Activated naive CD8-positive, alpha-beta T cell treated with anti-CD3 and anti-CD28 coated beads, Interleukin-2, amount 10 ng/mL, durations not matched to agents 7 days and 5 days (primary cell): ENCODE measurements at places on chromosomes 7 and 10.

DNA sequence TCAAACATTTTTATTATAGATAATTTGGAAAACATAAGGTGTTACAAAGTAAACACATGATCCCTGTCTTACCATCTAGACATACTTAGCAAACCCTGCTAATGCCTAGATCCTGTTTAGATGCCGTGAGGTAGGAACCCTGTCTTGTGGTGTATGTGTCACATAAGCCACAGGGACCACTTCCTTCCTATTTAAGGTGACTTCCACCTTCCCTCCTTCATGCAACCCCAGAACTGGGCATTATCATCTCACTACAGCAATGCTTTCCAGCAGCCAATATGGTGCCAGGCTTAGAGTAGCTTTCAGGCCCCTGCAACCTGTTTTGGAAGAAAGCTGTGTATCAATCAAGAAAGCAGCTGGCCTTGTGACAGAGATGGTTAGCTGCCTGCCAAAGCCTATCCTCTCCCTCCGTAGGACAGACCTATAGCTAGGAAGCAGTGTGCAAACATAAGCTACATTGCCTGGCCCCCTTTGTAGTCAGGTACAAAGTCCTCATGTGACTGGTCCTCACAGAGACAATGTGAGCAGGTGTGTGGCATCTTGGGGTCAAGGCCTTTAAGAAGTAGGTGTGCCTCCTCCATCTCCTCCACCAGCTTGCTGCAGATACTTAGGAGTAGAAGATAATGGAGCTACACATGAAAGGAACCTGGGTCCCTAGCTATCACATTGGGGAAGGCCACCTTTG is 146.8 kb downstream of the SPAG6 start:
- peak; percentile 46 for DNase-seq

- no peak for DNase-seq
Measured at GRCh38 chr10:126902157-126902556, 3.1 kb upstream of the DOCK1 start.

- no peak for DNase-seq
Measured at GRCh38 chr7:127392182-127392565, 334 bp downstream of the ZNF800 start.

DNA sequence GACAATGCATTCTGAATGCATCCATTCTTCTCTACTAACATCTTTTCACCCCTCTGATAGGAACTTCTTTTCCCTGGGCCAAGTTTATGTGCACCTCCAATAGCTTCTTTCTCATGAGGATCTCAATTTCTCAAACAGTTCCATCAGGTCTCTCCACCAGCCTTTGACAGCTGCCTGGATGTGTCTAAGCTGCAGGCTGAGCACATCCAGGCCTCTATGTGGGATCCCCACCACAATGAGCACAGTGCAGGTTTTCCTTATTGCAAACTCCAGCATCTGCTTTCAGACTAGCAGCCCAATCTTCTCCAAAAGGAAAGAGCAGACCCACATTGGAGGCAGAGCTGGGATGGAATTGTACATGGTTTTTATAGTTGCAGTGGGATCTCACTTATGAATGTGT is 145.3 kb upstream of the TBX20 start:
- no peak for DNase-seq

DNA sequence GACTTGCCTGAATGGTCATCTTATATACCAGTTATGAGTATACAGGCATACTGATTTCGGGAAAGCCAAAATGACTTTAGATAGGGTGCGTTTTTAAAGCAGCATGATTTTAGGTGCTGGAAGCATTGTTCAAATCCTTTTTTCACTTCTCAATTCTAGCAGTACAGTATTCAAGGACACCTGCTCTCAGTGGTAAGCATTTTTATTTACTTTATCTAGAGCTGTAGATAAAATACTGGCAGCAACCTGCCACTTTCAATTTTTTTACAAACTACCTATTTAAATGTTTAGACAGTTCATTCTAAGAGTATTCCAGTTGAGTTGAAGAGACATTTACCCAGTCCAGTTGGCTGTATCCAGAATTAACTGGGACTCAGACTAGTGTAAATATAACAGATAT is 33.6 kb downstream of the TMEM106B start:
- no peak for DNase-seq

GRCh38 chr7:90625051-90625450 is 28.9 kb downstream of the CDK14 start:
- DNase-seq = no peak

GRCh38 chr10:129089341-129089740 is 377.7 kb upstream of the MGMT start:
- no peak for DNase-seq

DNA sequence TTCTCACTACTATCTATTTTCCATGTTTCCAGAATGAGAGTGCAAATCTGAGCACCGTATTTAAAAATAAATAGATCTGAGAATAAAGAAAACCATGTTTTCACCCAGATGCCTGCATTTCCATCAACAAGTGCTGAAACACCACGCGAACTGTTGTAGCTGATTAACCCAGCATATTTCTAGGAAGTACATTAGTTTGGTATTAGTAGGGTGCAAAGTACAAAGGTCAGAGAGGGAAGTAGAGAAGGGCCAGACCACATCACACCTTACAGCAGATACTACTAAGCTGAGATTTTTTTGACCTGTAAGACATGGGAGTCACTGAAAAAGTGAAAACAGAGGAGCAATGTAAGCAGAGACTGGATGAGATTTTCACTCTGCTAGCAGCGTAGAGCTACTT is 181.3 kb downstream of the IMMP2L start:
- no peak for DNase-seq

GRCh38 chr10:24722131-24722675 is 1.5 kb downstream of the ARHGAP21 start:
- no peak for DNase-seq

DNA sequence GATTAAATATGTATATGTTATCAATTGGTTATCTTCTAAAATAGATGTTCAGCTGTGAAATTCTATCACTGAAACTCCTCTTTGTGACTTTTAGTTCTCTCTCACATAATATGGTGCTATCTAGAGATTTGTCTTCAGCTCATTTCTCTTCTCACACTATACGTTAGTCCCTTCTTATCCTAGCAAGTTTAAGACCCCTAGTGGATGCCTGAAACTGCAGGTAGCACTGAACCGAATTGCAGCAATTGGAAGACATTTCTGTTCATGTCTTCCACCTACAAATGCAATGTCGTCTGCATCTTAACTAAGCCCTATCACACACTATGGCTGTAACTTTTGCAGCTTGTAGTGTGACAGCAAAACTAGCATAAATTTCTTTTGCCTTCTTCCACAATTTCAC is 442.7 kb upstream of the POM121L12 start:
- DNase-seq = no peak

DNA sequence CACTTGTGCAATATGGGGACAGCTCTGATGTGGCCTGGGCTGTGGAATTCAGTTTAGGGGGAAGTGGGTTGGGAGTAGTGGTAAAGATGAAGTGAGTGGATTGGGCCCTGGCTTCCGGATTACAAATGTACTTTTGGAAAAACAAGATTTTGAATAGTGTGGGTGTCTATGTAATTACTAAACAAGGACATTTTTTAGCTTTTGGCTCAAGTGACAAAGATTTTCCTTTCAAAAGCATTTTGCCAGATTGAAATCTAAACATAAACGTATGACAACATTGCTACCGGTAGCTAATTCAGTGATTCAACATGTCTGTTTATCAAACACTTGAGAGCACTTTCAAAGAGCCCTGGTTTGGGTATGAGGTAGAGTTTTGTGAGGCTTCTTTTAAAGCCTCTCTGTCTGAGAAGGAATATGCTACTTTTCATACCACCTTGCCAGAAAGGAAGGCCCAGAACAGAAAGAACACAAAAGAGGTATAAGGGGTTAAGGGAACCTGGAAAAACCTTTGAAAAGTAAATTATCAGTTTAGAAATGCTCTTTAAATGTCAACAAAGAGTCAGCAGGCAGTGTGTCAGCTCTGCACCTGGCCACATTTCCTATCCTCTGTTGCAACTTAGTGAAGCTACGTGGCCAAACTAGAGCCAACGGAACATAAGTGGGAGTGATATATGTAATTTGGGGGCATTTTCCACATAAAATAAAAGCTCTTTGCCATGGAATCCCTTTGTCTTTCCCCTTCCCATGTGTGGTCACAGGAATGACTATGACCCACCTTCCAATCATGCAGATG is 516.1 kb downstream of the NRG3 start:
- DNase-seq = no peak

DNA sequence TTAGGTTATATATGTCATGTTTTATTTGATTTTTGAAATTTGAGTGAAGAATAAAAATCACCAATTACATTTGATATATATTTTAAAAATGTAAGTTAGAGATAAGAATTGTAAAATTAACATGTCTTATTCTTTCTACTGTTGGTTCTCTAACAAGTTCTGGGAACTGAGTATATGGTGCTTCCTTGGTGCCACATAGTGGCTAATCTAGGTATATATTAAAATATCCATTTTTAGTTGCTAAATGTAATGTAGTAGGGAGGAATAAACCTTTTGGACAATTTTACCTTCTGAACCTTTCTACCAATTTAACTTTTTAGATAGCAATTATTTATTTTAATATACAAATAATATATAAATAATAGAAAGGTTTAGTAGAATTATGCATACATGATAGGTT is 17.5 kb downstream of the CFAP69 start:
- DNase-seq = no peak

- DNase-seq = no peak
Measured at GRCh38 chr10:58439632-58440364, 54.6 kb downstream of the TFAM start.

GRCh38 chr10:128602183-128602582 is 476.0 kb upstream of the MKI67 start:
- DNase-seq = no peak

DNA sequence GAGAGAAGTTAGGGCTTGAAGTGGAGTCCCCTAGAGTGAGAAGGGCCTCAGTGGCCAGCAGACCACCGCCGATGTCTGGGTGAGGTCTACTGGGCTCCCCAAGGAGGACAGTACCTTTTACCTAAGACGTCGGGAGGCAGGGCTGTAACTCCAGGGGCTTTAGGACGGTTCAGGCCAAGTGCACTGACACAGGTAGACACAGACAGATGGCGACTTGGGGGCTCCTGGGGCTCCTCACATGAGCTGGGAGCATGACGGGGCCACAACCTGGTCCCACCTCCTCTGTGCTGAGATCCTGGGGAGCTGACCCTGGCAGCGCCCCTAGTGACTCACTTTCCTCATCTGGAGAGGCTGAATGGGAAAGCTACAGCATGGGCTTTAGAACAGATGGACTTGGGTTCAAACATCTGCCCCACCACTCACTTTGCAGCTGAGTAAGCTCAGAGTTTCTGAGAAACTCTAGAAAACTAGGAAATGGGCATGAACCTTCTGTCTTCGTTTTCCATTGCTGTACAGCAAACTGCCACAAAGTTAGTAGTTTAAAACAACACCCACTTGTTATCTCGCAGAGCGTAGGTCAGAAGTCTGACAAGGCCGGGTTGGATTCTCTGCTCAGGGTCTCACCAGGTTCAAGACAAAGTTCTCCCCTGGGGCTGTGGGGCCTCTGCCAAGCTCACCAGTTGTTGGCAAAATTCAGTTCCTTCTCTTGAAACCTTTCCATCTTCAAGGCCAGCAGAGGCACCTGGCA is 4.7 kb upstream of the COMTD1 start:
- DNase-seq = no peak

DNA sequence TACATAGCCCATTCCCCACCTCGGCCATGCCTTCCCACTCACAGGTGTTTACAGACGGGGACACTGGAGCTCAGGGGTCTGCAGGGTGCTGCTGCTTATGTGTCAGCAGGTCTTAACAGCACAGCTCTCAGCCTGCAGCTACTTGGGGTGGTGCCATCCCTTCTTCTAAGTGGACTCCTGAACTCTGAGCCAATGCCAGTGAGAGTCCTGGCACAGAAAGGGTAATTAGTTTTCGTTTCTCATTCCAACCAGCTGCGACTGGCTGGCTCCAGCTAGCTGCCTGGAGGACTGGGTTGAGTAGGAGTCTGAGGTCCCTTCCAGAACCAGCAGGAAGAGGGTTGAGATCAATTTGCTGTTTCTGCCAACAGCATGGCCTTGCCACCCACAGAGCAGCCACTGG is 88.3 kb upstream of the AGK start:
- no peak for DNase-seq

DNA sequence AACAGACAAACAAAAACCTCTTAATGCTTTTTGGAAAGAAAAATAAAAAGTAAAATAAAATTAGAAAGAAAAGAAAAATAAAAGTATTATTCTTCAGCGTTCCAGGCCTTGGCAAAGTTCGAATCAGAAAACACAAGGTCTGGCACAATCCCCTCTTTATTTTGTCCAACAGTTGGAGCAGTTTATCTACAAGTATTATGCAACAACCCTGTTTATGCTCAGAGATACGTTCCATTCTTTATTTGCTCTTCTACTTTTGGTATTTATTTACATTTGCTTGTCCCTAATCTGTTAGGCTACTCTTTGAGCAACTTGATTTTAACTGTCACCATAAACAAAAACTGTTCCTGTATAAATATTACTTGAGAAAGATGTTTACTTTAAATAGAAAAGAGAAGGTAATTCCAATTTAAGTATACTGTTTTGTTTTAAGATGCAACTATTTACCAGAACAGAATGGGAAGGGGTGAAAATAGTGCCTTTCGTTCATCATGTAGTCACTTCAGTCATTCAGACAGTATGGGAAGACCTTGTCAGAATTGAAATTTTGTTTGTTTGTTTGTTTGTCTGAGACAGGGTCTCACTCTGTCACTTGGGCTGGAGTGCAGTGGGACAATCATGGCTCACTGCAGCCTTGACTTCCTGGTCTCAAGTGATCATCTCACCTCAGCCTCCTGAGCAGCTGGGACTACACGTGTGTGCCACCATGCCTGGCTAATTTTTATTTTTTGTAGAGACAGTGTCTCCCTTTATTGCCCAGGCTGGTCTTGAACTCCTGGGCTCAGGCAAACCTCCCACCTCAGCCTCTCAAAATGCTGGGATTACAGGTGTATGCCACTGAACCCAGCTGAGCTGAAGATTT is 5.7 kb downstream of the PDK4 start:
- DNase-seq = no peak

DNA sequence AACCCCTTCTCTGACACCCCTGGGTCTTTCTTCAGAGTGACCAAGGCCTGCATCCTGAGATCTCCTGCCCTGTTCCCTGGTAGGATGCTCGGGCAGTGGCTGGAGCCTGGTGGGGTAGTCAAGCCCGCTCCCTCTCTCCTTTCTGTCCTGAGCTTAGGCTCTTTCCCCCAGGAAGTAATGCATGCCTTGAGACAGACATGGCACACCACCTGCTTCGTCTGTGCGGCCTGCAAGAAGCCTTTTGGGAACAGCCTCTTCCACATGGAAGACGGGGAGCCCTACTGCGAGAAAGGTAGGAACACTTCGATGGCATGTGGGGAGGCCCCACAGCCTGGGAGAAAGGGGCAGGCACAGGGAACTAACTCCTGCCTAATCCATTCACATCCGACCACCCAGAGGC is 37.9 kb upstream of the BMPR1A start:
- no peak for DNase-seq
